Activated CD8-positive, alpha-beta memory T cell treated with anti-CD3 and anti-CD28 coated beads for 1 hour (primary cell): ENCODE measurements at places on chromosomes 3 and 15.

GRCh38 chr15:88736204-88736603, 67.0 kb upstream of the ACAN start:
- DNase-seq: no peak

DNA sequence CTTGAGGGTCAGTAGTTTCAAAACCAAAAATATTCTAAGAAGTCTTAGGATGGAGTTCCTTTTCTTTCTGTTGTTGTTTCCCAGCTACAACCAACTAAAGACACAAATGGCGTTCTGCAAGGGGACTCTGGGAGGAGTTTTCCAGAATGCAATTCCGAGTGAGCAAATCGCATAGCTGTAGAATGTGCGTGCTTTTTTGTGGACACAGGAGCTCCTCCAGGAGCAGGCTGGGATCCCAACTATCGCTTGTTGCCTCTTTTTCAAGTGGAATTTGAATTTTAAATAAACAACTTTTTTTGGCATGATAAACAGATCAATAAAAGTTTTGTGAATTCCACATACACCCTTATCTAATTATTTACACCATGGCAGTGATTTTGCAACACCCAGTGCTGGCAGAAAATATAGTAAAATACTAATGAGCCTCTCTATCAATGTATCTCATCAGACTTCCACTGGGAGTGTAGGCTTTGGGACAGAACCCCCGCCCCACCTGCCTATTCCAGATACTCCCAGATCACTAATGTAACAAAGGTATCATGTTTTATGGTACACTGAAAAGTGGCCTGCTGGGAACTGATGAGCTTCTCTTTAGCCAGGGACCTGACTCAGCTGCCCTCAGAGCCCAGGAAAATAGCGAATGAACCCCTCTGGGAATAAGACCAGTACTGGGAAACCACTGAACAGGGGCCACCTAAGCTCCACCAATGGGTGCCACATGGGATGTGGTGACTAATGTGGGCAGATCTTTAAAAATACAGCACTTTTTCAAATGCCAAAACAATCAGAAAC, 66.4 kb downstream of the LMCD1 start:
- no peak for DNase-seq

GRCh38 chr3:117619805-117620204, 910.2 kb downstream of the TUSC7 start:
- no peak for DNase-seq

GRCh38 chr3:50393061-50393460, 33.7 kb upstream of the TMEM115 start:
- no peak for DNase-seq

DNA sequence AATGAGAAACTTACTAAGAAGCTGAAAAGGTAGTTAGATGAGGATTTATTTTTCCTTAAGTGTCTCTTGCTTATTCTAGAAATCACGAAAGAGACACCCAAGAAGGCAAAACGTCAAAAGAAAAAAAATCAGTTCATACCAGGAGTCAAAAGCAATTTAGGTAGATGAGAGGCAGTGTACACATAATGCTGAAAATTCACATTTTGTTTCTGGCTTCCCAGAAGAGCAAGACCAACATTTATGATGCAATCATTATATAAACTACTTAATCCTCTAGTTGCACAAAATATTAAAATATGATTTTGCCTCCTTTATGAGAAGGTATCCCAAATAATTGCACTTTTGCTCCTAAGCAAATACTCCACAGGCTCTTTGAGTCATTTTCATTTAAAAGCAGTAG, 228.0 kb downstream of the FMN1 start:
- no peak for DNase-seq

- no peak for DNase-seq
Observed at GRCh38 chr15:70269991-70270751, 172.5 kb upstream of the TLE3 start.

GRCh38 chr15:77024273-77025082, 29.6 kb downstream of the PSTPIP1 start:
- no peak for DNase-seq

DNA sequence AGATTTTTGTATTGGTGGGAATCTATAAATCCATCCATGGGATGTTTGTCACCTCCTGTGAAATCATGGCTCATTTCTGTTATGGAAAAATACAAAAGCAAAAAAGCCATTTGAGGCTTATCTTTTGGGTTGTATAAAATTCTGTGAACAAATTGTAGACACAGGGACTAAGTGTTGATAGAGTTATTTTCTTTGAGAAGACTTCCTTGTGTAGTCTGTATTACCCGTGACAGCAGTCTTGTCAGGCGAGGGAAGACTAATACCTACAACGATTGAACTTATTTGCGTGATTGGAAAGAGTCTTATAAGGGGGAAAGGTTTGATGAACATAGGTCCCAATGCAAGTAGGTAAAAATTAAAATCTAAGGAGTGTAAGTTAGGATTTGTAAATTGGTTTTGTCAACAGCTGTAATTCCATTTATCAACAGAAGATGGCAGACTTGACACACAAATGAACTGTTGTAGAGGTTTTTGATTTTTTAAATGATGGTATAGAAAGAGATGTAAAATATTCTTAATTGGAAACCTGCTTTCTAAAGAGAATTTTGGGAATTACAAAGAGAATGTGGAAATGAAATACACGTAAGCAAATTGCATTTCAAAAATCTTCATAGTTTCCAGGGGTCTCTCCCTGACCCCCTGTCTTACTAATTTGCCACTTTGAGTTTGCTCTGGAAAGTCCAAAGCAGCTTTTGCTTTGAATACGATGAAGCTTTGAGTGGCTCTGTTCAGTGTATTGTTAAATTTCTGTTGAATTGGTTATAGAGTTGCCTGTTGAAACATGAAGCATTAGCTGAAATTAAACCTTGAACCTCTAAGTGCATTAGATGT, 33.2 kb downstream of the SLC25A26 start:
- no peak for DNase-seq

DNA sequence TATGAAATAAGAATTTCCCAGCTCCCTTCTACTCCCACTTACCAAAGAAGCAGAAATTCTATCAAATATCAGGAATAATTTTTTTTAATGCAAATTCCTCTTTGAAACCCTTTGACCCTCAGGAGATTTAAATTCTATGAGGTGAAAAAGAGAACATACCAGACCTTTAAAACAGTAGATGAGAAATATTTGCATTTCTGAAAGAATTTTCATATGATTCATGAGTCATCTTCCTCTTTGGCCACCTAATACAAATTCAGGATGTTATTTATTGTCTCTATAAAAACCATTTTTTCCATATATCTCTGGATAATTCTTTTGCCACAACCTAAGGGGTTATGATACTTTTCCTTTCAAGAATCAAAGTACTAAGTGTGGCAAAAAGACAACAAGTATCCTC, 67.3 kb upstream of the ST3GAL6 start:
- no peak for DNase-seq

GRCh38 chr15:35023804-35024203, 35.7 kb upstream of the ZNF770 start:
- DNase-seq: no peak

- DNase-seq: no peak
Observed at GRCh38 chr3:192645437-192645836, 81.9 kb downstream of the FGF12 start.

DNA sequence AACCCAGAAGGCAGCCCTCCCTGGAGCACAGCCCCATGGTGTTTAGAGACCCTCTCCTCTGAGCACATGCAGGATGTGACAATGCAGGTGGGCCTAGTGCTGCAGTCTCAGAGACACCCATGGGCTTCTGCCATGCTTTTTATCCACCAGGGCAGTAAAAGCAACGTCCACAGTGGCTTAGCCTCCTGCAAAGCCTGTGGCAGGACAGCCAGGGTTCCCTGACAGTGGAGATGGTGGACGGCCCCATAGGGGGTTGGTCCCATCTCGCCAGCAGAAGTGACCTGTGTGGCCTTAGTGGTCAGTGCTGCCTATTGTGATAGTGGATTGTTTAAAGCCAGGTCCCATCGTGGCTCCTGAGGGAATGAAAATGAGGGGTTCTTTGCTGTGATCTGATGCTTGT, 46.6 kb downstream of the APBA2 start:
- DNase-seq: no peak

DNA sequence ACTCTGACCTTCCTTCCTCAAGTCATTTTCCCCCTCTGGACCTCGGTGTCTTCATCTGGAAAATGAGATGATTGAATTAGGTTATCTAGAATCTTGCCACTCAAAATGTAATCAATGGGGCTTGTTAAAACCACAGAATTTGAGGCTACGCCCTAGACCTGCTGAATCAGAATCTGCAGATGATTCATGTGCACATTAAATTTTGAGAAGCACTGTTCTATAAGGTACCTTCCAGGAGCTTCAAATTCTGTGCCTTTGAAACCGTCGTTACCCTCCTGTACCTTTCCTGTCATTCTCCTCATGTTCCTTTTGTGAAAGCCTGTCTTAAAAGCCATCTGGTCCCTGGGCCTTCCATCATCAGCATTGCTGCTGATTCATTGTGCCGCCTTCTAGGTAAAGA, 172.4 kb upstream of the TOPAZ1 start:
- DNase-seq: no peak

GRCh38 chr3:64440498-64440897, 215.2 kb upstream of the PRICKLE2 start:
- no peak for DNase-seq

DNA sequence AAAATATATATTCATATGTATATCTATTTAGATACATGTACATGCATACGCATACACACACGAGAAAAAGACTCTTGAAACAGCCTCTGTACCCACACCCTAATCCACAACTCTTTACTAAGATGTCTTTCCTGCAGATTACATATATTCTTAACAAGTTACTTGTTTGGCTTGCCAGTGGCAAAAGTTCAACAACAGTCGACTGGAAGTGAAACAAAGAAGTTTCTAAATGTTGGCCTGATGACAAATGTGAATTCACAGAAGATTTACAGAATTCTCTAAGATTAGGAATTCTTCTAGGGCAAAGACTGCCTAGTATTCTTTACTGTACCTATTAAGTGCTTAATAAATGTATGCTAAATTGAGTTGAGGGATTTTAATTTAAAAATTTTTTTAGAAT, 116.8 kb downstream of the CDIN1 start:
- no peak for DNase-seq
